Liver (tissue), 10 donors: ENCODE measurements at places on chromosomes 4 and X.

GRCh38 chrX:135383249-135383648 lies 38.5 kb upstream of the SMIM10L2A start:
- DNase-seq: no peak

GRCh38 chr4:74423104-74423503 lies 21.8 kb upstream of the AREG start:
- no peak for DNase-seq

DNA sequence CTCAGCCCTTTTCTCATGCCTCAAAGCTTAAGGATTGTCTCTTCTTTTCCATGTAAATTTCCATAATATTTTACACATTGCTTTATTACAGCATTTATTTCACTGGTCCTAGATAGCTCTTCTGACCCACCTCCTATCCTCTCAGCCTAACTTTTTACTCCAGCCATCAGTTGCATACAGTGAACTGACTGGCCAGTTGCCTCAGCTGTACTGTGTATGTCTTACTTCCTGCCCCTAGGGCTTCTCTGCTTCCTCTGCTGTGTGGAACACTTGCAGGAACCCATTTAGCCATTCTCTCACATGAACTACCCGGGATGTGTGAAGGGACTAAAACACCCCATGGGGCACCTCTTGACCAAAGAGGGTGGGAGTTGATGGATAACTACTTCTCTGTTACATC lies 18.0 kb downstream of the C4orf33 start:
- DNase-seq: no peak

GRCh38 chr4:162959046-162959445 lies 207.6 kb downstream of the NAF1 start:
- no peak for DNase-seq

DNA sequence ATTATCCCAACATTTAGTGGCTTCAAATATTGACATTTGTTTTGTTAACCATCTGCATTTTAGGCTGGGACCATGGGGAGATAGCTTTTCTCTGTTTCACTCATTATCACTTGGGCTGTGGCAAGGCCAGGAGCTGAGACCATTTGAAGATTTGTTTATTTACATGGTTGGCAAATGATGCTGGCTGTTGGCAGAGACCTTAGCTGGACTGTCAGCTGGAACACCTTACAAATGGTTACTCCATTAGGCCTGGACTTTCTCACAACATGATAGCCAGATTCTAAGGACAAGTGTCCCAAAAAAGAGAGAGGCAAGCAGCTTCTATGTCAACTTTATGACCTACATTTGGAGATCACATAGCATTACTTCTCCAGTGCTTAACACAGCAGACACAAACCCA lies 130.4 kb downstream of the INPP4B start:
- DNase-seq: no peak

DNA sequence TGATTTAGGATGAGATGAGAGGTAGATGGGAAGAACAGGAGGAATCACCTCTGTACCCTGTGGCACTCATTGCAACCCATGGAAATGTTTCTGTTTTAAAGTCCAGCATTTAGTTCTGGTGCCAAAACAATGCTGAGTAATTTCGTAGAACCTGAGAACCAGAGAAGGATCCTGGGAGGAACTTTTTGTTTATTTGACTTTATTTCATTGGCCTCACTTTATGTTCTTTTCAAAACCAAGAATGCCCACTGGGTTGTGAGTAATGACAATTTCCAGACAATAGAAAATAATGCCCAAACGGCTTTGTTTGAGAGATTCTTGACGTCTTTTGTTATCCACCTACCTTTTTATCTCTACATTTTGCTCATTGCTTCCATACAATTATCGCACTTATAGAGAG lies 111.3 kb downstream of the SHROOM3 start:
- DNase-seq: no peak

DNA sequence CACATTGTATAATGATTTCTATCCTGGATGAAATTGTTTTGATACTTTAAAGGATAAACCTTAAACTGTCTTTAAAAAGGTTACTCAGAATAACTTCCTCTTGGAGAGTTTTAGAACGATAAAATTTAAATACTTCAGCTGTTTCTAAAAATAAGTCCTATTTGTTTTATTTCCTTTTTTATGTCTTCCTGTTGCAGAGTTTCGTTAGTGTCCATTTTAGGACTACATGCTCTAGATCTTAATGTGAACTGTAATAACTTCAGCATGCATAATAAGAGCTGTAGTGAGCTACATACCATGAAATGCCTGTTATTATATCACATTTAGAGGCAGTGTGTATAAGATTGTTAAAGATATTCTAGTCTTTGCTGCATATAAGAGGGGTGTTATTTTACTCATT lies 14.6 kb downstream of the ATP10D start:
- no peak for DNase-seq

GRCh38 chrX:8927066-8927635 lies 106.8 kb downstream of the FAM9B start:
- DNase-seq: no peak

GRCh38 chrX:149129767-149130166 lies 375.3 kb downstream of the IDS start:
- DNase-seq: no peak

GRCh38 chr4:63708661-63709060 lies 700.6 kb downstream of the TECRL start:
- no peak for DNase-seq

DNA sequence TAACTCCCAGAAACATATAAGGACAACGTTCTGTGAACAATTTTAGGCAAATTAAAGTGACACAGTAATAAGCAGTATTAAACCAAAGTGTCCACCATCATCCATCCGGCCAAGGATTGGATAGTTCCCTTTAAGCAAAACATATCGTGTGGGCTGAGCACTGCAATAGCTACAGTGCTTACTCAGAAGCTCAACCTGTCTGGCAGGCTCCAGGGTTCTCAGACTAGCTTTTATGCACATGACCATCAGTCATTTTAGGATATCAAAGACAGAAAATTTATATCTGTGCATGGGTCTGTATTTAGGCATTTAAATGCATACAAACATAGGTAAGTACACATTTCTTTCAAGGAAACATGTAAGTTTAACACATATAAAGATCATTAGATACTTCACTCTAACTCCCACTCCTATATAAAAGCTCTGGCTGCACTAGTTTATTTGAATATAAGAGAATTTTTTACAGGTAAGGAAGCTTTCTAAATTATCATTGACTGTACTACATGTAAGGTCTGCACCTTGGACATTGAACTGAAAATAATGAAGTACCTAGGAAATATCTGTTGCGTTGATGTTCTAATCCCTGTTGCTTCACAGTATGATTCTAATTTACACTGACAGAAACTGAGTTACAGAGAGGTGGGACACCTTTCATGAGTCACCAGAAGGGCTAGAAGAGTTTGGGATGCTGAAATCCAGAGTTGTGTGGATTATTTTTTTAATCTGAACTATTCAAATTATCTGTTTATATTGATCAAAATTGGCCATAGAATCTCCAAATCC lies 67.6 kb downstream of the ELOVL6 start:
- no peak for DNase-seq

GRCh38 chrX:66000178-66000577 lies 39.7 kb downstream of the VSIG4 start:
- no peak for DNase-seq

DNA sequence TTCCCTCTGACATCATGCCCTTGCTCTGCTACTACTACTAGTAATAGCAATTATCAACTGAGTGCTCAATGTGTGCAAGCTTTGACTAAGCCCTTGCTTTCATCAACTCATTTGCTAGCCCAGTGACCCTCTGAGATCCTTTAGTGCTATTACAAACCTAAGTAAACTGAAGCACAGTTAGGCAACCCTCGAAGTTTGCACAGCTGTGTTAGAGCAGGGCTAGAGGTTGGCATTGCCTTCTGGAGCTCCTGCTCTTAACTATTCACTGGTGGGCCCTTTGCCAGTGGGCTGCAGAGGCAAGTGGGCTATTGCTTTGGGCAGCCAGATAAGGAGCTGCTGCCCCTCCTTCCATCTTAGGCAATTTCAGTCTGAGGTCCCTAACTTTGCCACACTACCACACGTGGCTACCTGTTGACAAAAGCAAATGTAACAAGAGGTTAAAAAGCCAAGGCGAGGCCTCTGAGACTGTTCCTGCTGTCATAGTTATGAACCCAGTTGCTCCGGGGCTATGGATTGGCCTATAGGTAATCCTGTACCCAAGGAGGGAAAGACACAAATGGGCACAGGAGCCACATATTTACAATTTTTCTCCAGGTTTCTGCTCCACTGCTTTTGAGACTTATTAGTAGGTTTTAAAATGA lies 41.5 kb upstream of the ANKRD50 start:
- peak; percentile 36 for DNase-seq

GRCh38 chrX:53486285-53486684 lies 52.1 kb upstream of the HSD17B10 start:
- DNase-seq: no peak

- no peak for DNase-seq
Observed at GRCh38 chr4:54225598-54226403, 3.3 kb upstream of the PDGFRA start.

DNA sequence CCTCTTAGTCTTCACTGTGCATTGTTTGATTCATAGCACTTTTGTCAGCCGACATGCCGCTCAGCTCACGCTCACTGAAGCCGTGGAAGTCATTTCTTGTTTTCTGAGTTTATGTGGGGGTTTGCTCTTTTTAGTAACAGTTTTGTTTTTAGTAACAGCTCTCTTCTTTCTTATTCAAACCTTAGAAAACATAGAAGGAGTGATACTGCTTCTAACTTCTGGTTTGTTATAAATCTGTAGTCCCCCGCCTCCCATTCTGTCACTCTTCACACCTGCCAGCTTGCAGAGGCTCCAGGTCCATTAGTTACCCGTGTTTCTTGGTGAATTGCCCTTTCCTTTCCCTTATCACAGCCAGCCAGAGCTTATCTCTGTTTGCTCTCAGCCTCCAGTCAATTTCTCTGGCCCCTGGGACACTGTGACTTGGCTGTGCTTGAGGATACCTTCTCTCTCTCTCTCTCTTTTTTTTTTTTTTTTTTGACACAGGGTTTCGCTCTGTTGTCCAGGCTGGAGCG lies 50.5 kb downstream of the GRK4 start:
- no peak for DNase-seq

GRCh38 chr4:3871181-3871852 lies 105.1 kb downstream of the ADRA2C start:
- no peak for DNase-seq

DNA sequence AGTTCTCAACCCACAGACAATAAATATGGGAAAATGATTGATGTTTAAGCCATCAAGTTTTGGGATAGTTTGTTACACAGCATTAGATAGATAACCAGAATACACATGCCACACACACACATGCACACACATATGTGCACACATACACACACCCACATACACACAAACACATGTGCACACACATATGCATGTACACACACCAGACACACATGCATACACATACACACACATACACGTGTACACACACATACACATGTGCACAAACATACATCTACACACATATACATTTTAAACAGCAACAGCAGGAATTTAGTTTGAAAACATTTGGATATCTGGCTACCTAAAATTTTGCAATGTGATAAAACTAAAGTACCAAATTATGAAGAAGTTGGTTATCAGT lies 42.7 kb upstream of the TMEM150C start:
- no peak for DNase-seq

- no peak for DNase-seq
Observed at GRCh38 chr4:1295405-1296055, 5.8 kb downstream of the MAEA start.

GRCh38 chr4:97819294-97819693 lies 324.0 kb downstream of the STPG2 start:
- DNase-seq: no peak

- DNase-seq: no peak
Observed at GRCh38 chr4:183300070-183300469, 20.0 kb downstream of the CLDN22 start.

DNA sequence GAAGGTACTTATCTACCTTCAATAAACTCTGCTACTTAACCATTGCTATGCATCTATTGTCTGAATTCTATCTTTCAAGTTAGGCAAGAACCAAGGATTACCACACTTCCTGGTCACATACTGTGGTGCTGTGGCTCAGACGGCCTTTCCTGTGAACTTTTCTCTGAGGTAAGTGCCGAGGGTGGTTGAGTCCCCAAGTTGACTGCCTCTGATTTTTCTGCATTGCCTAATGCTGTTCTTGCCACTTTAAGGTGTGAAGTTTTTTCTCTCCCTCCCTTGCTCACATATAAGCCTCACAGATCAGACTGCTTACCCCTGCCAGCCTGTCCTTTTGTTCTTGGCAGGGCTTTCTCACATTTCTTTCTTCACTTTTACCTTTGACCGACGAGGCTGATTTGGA lies 348.0 kb upstream of the POU3F4 start:
- no peak for DNase-seq

GRCh38 chr4:106358899-106359298 lies 9.7 kb downstream of the GIMD1 start:
- DNase-seq: no peak

DNA sequence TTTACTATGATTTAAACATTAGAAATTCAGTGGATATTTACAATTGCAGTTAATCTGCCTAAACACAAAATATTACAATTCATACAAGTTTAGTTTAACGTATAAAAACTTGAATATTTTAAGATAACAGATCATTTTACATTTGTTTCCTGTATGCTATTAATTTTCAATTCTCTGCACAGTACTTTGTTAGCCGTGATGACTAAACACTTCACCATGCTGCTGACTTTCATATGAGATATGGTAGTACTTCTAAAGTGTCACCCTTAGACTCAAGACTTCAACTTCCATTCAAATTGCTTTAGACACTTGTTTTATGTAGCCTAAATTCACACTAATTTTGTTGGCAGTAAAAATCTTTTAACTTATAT lies 1646.4 kb upstream of the ADGRL3 start:
- no peak for DNase-seq

GRCh38 chrX:111129921-111130320 lies 33.9 kb downstream of the PAK3 start:
- no peak for DNase-seq

- no peak for DNase-seq
Observed at GRCh38 chr4:69888336-69888735, 28.4 kb upstream of the SULT1E1 start.

- DNase-seq: no peak
Observed at GRCh38 chrX:25754399-25754798, 383.7 kb upstream of the MAGEB18 start.

DNA sequence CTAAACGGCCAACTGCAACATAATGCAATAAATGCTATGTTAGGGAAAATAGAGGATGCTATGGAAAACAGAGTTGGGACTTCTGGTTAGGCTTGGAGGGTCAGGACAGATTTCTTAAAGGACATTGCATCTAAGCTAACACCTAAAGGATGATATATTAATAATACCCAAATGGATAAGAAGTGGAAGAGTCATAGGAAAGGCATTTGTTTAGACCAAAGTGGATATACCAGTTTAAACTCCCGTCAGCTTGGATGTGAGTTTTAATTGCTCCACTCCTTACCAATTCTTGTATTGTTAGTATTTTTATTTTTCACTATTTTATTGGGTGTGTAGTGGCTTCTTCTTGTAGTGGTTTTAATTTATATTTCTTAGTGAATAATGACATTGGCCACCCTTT lies 93.9 kb downstream of the PTPN13 start:
- DNase-seq: no peak

GRCh38 chr4:81923140-81923539 lies 450.7 kb downstream of the HNRNPD start:
- DNase-seq: no peak
